ENCODE measurements at places on chromosomes 3 and 15.

DNA sequence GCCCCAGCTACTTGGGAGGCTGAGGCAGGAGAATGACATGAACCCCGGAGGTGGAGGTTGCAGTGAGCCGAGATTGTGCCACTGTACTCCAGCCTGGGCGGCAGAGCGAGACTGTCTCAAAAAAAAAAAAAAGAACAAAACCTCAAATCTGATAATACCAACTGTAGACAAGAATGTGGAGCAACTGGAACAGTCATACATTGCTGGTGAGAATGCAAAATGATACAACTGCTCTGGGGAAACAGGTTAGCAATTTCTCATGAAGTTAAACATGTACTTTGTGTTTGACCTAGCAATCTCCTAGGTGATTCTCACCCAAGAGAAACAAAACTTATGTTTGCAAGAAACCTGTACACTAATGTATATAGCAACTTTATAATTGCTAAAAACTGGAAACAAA, 4.4 kb upstream of the VHL start:
- no peak for DNase-seq

- DNase-seq: no peak
These were observed 292.1 kb downstream of the LSAMP start for GRCh38 chr3:116153174-116153573.

- DNase-seq: no peak
These were observed 27.0 kb downstream of the SENP5 start for GRCh38 chr3:196894557-196895295.

DNA sequence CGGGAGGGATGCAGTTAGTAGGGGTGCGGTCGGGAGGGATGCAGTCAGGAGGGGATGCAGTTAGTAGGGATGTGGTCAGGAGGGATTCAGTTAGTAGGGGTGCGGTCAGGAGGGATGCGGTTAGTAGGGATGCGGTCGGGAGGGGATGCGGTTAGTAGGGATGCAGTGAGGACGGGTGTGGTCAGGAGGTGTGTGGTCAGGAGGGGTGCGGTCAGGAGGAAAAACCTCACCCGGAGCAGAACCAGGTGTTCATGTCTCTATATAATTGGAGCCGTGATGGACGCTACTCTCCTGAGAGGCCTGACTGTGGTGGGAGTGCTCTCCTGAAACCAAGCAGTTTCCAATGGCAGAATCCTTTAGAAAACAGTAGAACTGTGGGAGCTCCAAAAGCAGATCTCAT, 95.8 kb downstream of the BDH1 start:
- no peak for DNase-seq

DNA sequence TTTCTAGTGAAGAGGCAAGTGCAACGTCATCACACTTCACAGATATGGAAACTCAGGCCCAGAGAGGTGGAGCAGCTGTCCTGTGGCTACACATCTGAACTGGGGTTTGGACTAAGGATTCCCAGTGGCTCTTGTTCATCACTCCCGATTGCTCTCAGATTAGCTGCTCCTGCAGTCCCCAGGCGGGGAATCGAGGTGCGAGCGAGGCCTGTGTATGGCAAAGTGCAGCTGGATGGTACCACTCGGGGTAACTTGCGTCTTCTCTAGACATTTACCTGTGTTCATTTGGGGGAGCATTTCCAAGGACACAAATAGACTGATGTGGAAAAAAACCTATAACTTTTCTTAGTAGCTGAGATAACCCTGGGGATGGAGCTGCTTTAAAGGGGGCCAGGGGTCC, 45.9 kb upstream of the TRPM1 start:
- DNase-seq: no peak

DNA sequence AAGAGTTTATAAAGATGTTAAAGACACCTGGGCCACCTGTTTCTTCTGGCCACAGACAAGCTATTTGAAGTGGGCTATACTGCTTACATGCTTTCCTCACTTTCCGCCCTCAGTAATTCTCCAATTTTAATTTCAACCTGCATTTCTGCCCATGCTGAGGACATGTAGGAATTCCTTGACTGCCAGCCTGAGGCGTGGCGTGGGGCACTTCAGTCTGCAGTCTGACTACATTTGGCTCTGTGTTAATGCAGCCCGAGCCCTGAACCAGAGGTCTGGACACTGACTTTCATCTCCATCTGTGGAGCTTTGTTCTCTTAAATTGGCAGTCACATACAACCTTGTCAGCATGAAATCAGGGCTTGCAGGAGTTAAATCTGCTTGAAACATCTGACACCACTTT, 8.5 kb downstream of the UQCC5 start:
- no peak for DNase-seq

GRCh38 chr3:43285644-43286043, 696 bp upstream of the SNRK start:
- no peak for DNase-seq

DNA sequence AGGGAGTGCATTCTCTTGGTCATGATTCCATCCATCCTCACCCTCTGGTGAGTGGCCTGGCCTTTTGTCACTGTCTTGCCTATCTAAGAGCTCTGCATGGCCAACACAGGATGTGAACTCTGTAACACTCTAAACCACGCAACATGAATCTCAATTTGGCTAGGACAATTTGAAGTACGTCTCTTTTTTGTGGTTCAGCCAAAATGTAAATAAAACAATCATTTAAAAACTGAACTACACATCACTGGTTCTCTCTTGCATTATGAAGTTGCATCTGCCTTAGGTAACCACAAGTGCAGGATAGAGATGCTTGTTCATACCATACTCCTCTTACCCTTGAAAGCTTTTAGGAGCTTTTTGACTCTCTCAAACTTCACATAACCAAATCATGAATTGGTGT, 27.3 kb downstream of the CCR3 start:
- DNase-seq: no peak

DNA sequence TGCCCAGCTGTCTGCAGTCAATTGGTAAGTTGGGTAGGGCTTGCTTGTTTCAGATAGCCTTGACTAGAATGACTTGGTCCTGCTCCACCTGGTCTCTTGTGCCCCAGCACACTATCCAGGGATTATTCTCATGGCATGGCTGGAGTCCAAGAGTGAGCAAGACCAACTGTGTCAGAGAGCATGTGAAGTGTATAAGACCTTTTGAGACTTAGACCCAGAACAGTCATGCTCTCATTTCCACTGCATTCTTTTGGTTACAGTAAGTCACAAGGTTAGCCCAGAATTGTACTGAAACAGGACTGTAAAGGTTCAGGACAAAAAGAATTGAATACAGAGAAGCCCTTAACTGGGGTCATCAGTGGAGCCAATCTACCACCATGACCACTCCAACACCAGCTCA, 650.8 kb upstream of the ADAMTS9 start:
- no peak for DNase-seq

GRCh38 chr15:38733331-38733730, 168.7 kb upstream of the RASGRP1 start:
- DNase-seq: no peak

DNA sequence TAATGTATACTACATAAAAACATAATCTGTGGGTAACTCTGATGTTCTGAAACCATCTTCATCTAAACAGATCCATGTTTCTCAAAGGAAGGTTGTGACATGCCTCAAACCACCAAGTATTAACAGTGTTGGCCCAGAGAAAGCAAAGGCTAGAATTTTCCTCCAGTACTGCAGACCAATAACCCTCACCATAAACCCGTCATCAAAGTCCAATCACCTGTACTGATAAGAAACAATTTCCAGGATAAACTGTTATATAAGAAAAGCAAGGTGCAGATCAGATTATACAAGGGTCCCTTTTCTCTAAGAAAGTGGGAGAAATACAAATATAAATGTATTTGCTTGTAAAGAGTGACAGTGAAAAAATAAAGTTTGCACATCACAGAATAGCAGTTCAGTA, 32.3 kb downstream of the TBC1D2B start:
- DNase-seq: no peak

DNA sequence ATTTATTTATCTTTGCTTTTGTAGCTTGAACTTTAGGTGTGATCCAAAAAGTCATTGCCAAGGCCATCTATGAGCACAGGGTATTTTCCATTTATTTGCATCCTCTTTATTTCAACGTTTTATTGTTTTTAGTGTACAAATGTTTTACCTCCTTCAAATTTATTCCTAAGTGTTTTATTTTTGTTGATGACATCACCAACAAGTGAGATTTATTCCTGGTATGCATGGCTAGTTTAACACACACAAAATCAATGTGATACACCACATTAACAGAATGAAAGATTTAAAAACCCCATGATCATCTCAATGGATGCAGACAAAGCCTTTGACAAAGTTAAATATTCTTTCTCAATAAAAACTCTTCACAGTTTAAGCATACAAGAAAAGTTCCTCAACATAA, 66.3 kb upstream of the CHRM5 start:
- DNase-seq: no peak

GRCh38 chr15:36331531-36332275, 247.7 kb upstream of the CDIN1 start:
- DNase-seq: no peak

- no peak for DNase-seq
These were observed 7.0 kb downstream of the FYTTD1 start for GRCh38 chr3:197756704-197757103.

DNA sequence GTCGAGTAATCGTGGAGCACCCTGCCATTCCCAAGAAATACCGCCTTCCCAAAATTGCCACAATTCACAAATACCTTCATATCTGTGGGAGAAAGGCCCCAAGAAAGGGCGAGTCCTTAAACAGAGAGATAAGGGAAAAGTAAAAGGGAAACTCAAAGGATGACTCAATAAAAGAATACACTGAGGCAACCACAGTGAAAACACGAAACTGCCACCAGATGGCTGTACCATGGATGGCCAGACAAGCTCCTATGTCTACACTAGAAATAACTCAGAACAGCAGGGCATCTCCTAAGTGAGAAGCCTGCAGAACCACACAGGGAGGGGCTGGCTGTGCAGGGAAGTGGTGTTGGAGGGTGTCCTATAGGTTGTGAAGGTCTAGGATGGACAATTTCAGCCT, 25.0 kb downstream of the SRGAP3 start:
- no peak for DNase-seq

DNA sequence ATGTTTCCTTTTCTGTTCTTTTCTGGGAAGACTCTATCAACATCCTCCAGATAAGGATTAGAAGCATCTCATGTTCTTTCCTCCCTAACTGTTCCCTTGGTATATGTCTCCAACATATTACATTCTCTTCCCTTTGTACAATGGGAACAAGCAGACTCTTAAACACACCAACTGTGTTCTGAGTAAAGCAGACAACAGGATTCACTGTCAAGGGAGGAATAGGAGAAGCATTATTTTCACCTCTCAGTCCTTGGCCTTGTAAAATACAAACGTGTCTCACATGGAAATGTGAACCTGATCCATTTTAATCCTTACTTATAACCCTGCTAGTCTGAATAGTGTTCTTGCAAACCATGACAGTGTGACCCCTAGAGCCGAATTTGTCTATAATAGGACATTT, 19.6 kb downstream of the GYG1 start:
- no peak for DNase-seq

GRCh38 chr3:156609546-156609945, 54.6 kb upstream of the SSR3 start:
- DNase-seq: no peak

DNA sequence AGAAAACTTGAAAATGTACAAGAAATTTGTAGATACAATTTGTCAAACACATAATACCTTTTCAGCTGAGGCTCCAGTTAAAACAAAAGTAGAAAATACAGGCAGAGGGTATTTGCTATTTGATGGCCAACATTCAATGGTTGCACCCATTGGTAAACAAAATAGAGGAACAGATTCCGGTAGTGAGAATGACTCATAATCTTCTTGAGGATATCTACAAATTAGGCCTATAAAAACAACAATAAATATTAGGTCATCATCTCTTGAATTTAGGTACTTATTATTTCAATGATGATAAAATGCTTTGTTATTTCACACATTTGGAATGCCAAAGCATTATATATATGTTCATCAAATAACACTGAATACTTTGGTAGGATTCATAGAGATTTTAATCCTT, 53.4 kb downstream of the DENND4A start:
- DNase-seq: no peak

DNA sequence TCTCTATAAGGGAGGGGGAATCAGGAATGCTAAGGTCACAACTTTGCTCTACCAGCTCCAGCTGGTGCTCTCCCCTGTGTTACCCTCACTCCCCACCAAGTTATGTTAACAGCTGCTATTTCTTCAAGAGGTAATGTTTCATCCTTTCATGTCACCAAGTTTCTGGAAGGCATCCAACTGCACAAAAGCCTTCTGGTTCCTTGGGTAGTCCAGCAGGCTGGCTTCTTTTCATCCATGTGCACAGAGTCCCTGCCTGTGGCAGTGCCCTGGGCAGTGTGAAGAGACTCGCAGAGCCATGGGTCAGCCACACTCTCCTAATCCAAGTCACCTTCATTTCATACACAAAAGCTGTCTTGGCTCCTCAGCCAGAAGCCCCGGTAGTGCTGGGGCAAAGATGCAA, 737.5 kb upstream of the LMCD1 start:
- DNase-seq: no peak

DNA sequence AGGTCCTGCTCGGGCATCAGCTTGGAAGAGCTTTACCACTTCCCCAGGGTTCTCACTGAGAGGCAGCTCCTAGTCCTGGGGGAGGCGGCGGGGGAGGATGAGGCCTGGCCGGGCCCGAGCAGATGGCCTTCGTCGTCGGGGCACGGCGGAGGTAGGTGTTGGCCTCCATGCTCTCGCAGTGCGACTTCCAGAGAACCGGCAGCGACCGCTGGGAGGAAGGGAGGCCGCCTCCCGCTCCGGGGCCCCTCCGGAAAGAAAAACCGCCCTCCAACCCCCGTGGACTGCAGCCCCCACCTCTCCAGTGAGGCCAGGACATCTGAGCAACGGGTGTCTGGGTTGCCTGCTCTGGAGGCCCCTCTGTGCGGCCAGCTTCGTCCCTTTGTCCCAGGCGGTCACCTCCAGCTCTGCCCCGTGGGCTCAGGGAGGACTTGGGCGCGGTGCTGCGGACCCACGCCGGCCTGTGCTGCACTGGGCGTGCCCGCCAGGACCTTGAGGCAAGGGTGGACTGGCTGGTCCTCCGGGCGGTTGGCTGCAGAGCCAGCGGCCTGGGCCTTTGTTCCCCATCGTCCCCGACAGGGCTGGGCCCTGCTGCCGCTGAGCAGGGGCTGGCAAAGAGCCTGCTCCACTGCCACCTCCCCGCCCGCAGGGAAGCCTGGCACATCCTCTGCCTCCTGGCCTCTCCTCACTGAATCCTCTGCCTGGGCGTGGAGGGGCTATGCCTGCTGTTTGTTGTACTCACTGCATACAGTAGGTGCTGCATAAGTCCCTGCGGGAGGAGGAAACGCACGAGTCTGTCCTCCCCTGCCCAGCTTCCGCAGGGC, 13.6 kb upstream of the GP9 start:
- no peak for DNase-seq

DNA sequence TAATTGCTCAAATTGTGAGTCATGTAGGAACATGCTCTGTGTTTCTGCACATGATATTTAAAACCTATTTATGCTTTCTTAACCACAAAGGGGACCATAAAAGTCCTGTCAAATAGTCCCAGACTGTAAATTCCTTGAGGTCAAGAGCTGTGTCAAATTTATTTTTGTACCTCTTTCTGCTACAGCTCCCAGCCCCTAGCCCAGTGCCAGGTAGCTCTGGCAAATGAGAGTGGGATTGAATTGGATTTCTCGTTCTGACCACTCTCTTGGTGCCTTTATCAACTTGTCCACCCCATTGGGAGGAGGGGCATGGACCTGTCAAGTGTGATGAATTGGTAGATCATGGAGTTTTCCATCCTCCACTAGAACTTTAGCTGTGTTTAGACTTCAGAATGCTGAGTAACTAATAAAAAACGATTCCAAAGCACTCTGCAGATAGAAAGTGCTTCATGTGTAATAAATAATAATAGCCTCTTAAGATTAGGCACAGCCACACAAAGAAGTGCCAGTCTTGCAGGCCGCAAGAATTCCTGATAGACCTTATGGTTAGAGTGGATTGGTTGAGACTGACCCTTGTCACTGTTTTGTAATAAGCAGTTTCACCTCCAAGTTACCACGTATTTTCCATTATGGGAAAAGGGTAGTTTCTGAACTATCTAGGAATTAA, 120.4 kb downstream of the LPP start:
- no peak for DNase-seq

Measured in DMS 273 treated with DMSO at 0.1 percent for 48 hours (cell line).